ENCODE measurements at places on chromosomes 2 and 18.

DNA sequence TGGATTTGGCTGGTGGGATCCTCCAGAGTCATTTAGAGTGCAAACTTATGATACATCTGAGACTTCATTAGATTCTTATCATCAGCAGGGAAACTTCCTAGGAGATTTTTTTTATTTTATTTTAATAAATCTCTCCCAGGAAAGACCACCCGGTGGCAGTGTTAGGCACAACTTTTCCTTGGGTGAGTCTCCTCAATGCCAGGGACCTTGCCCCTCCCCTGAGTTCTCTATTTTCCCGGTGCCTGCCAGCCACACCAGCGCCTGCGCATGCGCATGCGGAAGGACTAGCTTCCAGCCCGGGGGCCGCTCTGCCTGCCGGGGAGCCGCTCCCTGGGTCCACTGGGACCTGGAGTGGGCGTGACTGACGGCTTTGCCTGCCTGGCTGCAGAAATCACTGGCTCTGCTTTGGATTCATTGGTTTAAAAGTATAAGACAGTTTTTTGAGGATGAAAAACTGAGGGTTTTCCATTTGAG lies 86.6 kb downstream of the TMEM182 start:
- no peak for DNase-seq

DNA sequence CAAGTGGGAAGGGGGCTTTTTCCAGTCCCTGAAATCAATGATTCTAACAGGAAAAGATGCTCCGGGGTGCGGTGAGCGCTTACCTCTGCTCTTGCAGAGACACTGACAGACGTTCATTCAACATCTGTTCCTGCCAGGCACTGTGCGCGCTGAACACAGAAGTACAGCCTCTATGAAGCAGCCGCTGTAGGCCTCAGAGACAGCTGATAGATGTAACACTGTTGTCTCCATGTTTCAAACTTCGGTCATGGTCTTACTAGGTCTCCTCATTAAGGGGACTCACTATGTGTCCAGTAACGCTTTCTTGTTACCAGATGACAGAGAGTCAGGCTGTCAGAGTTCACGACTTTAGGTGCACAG lies 649 bp upstream of the CLIP4 start:
- DNase-seq, result no peak

GRCh38 chr18:49745045-49746014 lies 68.0 kb downstream of the ACAA2 start:
- DNase-seq, result no peak

DNA sequence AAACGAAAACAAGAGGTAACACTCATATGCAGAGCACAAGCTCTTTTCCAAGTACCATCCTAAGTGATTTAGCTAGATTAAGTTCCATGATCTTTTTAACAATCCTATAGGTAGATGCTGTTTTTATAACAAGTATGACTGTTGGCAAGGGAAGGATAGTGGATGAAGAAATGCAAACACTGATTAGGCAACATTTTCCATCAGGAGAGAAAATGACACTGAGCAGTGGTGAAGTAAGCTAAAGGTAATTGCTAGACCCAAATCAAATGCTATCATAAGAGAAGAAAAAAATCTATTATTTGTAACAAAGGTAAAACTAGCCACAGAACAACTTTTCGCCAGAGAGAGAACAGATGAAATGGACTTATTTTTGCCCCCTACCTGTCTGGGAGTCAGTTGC lies 34.3 kb upstream of the BARD1 start:
- DNase-seq, result no peak

DNA sequence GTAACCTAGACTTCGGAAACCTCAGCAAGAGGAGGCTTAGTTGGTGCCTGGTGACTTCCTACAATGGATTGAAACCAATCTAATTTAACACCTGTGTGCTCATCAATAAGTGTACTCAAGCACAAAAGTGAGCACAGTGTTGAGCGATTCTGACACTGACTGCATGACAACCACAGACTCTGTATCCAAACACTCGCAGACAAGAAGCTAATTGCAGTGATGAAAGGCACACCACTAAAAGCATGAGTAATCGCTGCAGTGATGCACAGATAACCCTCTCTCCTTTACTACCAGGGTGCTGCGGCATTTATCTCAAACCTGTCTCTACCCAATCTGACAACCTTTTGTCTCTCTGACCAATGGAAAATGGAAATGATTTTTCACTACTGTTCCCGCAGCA lies 168.1 kb downstream of the AFF3 start:
- no peak for DNase-seq

DNA sequence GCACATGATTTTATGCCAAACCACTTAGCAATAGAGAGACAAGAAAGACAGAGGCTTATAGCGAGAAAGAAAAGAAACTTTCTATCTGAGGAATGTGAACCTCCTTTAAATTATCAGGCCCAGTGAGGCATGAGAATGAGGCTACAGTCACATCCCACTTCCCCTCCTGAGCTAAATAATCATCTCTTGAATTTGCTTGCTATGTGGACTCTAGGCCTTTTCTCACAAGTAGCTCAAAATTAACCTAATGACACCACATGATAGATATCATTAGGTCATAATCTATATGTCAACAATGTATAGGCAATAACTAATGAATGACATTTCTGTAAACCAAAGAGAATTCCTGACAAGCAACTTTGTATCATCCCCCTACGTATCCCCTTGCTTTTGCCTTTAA lies 301.5 kb upstream of the MGAT5 start:
- no peak for DNase-seq

DNA sequence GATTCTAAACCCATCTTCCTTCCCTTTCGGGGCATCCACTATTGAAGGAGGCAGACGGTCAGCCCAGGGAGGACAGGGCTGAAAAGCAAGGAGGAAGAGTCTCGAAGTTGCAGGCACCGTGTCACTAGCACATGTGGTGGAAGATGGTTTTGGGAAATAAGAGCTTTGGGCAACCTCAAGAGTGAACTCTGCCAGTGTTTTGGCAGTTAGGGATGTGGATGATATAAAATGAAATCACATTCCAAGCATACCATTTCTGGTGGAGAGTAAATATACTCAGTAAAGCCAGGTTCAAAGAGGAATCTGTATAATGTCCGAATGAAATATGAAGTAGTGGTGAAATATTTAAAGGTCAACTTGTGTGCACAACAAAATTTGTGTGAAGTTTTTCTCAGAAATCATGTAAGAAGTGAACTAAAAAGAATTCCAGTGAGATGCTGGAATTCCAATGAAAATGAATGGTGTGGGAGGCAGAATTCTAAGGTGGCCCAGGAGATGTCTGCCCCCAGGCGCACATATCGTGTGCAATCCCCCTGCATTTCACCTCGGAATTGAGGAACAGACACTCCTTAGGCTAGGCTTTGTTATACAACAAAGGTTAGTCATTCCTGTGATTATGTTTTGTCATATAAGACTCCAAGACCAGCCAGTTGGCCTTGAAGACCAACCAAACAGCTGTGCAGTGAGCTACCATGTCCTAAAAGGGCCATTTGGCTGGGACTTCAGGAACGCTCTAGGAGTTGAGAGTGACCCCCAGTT lies 147.1 kb downstream of the SH3BP4 start:
- DNase-seq, result no peak

DNA sequence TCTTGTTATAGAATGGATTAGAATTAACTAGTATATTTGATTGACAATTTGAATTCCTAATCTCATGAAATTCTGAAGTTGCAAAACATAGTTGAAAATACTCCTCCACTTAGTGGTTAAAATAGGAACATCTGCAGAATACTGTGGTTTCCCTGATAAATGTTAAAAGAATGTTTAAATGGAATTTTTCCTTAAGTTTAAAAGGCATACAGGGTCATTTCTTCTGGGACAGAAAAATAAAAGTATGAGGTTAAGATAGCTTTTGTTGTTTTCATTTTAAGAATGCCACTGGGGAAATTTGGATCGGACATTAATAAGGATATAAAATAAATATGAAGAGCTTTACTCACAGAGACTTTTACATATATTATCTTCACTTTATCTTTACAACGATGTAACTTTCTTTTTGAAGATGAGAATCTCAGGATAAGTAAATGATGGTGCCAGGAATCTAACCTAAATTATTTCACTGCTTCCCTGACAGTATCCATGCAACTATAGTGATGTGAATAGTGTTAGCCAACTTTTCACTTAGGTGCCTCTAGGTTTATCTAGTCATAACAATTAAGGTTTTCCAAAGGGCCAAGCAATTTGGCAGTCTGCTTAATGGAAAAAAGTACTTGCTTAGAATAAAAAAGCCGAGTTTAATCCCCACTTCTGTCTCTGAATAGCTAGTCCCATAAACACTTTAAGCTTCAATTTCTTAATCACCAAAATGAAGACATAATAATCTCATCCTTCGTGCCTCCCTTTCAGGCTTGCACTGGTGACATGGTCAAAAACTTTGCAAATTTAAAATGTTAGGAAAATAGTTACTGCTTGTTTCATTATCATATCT lies 151.8 kb upstream of the STK17B start:
- DNase-seq, result no peak

DNA sequence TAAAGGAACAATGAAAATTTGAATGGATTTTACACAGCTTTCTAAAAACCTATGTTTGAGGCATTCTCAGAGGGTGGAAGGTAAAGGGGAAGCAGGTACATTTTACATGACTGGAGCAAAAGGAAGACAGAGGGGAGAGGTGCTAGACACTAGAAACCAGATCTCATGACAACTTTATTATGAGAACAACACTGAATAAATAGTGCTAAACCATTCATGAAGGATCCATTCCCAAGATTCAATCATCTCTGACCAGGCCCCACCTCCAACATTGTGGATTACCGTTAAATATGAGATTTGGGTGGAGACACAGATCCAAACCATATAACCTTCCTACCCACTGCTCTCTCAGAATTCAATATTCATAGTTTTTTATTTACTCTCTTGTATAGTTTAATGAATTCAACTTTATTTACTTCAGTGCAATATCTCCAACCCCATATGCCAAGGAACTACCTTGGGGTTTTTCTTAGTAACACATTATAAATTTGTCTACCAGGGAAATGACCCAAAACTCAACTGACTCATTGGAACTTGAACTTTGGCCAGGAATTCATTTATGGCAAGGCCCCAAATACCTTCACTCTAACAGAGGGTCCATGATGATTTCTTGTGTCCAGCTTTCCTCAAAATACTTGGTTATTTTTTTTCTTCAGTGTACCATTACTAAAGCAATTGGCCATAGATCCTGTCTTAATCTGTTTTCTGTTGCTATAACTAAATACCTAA lies 317.8 kb downstream of the GULP1 start:
- no peak for DNase-seq

DNA sequence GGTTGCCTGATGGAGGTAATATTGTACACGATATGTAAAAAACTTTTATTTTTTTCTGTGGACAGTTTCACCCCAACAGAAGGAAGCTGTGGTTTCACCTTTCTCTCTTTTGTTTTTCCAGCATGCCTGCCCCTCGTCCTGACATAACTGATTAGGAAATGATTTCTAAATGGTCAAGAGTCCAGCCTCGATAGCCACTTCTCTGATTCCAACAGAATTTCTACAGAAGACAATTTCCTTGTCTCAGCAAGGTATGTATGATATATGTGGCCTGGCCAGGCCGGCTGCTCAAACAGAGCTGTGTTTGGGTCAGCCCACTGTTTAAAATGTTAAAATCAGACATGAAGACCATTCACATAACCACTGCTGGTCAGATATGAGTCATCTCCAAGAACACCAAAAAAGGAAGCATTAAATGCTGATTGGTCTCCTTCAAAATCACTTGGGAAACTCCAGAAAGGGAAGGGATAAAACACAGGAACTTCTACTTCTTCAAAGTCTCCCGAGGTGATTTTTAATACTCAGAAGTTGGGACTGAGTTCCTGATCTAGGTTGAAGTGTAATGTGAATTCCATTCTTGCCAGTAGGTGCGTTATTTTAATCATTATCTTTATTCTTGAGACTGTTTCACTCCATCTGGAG lies 22.3 kb downstream of the ATP8B1 start:
- DNase-seq, result no peak

DNA sequence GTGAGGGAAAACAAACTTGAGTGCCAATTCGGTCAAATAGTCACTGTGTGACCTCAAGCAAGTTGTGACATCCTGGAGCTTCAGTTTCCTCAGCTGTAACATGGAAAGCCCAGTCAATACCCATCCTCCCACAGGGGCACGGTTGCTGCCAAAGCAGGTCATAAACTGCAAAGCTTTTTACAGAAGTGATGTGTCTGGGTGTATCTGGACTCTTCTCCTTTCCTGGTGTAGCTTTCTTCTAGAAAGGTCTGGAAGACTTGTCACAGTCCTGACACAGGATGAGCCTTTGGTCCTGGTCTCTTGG lies 4.2 kb upstream of the AFF3 start:
- no peak for DNase-seq

- DNase-seq, result no peak
Measured at GRCh38 chr2:13240061-13240460, 523.3 kb downstream of the TRIB2 start.

GRCh38 chr2:9370746-9371145 lies 52.6 kb downstream of the ITGB1BP1 start:
- DNase-seq, result no peak

GRCh38 chr2:179580378-179581146 lies 280.9 kb downstream of the ZNF385B start:
- DNase-seq, result no peak

- DNase-seq, result no peak
Measured at GRCh38 chr2:207546822-207547221, 17.1 kb downstream of the CREB1 start.

GRCh38 chr2:49404108-49404507 lies 249.8 kb upstream of the FSHR start:
- no peak for DNase-seq

GRCh38 chr2:129103936-129104878 lies 785.5 kb upstream of the HS6ST1 start:
- DNase-seq, result no peak

DNA sequence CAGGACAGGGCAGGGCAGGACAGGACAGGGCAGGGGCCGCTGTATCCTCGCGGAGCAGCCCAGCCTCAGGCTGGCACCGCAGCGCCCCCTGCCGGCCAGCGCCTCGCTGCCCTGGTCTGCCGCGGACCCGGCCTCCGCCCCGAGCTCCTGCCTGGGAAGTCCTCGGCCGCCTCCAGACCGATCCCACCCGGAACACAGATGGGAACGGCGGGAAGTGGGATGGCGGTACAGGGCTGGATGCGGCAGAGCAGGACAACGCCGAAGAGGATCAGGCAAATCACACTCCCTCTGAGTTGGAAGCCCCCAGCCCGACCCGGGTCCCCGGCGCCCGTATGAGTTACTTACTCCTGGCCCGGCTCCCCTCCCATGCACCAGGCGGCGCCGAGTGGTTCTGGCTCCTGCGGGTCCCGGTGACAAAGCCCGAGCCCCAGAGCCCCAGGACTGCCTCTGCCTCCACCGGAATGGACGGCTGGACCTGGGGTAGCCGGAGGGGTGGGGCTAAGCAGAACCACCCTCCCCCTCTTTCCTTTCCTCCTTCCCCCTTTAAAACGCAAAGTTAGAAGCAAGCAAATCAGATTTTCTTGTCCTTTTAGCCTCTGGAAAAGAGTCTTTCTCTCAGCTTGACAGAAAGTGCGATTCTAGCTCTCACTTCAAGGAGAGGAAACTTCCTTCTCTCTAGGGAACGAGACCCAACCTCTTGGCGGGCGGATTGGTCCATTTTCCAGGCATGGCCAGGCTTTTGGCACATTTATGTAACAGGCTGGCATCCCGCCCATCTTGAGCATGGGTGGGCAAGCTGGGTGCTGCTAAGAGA lies at the start of gene TP53I3:
Gene TP53I3, minus strand, starts transcription at position 449 of the 814 bp plus-strand sequence. CDS start 508 bp downstream, outside the sequence.
- peak; percentile 77 for DNase-seq
